Activated CD4-positive, alpha-beta T cell treated with anti-CD3 and anti-CD28 coated beads, Interleukin-2, amount 10 ng/mL, durations not matched to agents 24 days and 14 days (primary cell): ENCODE measurements at places on chromosomes 1 and 21.

DNA sequence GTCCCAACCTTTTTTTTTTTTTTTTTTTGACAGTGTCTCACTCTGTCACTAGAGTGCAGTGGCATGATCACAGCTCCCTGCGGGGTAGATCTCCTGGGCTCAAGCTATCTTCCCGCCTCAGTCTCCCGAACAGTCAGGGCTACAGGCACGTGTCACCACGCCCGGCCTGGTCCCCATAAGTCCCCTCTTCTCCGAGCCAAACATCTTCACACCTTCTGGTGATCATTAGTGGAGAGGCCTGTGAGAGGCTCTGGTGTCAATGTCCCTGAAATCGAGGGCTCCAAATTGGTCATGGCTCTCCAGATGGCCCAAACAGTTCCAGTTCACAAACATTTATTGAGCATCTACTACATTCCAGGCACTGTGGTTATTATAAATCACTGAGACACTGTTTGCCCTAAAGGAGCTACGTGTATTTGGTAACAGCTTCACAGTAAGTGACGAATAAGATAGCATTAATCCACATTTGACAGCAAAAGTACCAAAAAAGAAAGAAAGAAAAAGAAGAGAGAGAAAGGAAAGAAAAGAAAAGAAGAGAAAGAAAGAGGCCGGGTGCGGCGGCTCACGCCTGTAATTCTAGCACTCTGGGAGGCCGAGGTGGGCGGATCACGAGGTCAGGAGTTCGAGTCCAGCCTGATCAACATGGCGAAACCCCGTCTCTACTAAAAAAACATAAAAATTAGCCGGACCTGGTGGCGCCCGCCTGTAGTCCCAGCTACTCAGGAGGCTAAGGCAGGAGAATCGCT, 867 bp upstream of the TIMM17A start:
- DNase-seq = peak; percentile 61

DNA sequence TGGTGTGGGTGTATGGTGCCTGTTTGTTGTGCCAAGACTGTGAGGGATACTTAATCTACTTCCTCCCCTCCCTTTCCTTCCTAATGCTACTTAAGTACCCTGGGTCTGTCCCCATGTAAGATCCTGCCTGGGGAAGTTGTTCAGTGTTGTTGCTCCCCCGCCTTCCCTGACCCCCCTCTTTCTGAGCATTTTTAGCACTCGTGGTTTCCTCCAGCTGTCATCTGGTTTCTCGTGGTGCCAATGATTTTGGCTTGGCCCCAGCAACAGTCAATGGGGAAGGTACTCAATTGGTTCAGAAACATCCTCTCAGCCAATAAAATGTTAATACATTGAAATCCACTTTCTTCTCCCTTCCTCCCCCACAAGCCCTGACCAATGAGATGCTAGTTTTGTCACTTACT, 8.0 kb upstream of the B4GALT3 start:
- peak; percentile 94 for DNase-seq

DNA sequence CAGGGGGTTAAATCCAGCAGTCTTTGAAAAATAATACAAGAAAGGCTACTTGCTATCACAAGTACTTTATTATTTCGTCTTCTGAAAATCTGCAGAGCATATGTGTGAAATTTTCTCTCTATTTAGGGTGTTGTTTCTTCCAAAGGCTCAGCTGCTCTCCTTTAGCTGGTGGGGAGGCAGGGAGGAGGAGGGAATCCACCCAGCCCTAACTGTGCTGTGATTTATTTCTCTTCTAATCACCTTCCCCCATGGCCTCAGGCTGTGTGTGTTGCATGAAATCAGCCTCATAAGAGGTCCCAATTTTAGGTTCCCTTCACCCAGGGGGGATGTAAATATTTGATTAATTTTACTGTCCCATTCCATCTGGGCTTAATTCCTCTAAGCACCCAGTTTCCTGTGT, 77.6 kb upstream of the PGBD5 start:
- no peak for DNase-seq

DNA sequence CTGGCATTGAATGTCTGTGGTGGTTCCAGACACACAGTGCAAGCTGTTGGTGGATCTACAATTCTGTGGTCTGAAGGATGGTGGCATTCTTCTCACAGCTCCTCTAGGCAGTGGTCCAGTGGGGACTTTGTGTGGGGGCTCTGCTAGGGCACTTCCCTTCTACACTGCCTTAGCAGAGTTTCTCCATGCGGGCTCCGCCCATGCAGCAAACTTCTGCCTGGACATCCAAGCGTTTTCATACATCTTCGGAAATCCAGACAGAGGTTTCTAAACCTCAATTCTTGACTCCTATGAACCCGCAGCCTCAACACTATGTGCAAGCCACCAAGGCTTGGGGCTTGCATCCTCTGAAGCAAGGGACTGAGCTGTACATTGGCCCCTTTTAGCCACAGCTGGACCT, 43.0 kb downstream of the RGS18 start:
- no peak for DNase-seq

DNA sequence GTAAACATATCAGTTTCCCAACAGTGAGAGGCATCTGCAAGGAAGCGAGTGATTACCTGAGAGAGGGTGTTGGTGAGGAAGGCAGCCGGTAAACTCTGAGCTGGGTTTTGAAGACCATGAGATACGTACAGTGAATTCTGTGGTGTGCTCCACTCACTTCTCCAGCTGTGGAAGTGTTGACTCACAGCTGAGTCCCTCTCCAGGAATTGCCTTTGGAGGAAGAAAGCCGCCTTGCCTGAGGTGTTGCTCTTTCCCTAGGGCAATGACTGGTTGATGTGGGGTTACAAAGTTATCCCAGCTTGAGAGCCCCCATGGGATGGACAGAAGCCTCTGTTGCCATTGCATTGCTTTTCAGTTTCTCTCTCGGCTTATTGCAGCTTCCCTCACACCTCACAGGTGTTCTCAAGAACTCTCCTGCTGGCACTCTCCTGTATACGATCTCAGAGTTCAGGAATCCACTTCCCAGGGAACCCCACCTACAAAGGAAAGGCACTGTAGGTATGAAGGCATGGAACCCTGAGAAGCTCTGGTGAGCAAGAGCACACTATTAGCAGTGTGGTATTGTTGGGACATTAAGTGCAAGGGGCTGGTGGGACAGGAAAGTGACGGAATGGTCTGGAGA, 10.8 kb downstream of the NHLH1 start:
- DNase-seq = no peak

DNA sequence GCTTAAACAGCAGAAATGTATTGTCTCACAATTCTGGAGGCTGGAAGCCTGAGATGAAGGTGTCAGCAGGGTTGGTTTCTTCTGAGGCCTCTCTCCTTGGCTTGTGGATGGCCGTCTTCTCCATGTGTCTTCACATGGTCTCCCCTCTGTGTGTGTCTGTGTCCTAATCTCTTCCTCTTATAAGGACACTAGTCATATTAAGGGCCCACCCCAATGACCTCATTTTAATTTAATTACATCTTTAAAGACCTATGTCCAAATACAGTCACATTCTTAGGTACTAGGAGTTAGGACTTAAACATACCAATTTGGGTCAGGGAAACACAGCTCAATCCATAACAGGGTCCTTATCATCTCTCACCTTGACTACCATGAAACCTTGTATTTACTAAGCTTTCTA, 14.8 kb upstream of the OLIG2 start:
- no peak for DNase-seq

GRCh38 chr1:182713939-182714338, 29.6 kb upstream of the RGS8 start:
- no peak for DNase-seq

DNA sequence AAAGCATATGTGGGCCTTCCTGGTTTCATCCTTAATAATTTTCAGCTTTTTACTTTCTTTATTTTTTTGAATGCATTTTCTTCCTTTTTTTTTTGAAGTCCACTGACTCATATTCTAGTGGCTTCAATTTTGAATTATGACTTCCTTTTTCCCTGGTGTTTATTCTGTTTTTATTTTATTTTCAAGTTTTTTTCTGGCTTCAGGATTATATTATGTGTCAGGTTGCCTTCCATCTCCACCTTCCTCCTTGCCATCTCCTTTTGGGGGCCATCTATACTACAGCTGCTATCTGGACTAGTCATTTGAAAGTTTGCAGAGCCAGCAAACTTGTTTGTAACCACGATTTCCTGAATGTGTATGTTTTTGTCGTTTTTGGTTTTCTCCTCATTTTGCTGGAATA, 117.6 kb downstream of the LEPR start:
- no peak for DNase-seq

GRCh38 chr1:169112241-169112640, 5.8 kb downstream of the ATP1B1 start:
- no peak for DNase-seq

GRCh38 chr1:181205901-181206300, 117.4 kb downstream of the IER5 start:
- no peak for DNase-seq

- no peak for DNase-seq
Observed at GRCh38 chr21:42112857-42113256, 41.7 kb downstream of the UMODL1 start.

GRCh38 chr1:8551057-8551456, 233.1 kb downstream of the SLC45A1 start:
- DNase-seq = no peak

GRCh38 chr1:118933051-118933781, 54.9 kb downstream of the TBX15 start:
- no peak for DNase-seq

- peak; percentile 49 for DNase-seq
Observed at GRCh38 chr1:198630863-198631262, 8.0 kb upstream of the PTPRC start.

DNA sequence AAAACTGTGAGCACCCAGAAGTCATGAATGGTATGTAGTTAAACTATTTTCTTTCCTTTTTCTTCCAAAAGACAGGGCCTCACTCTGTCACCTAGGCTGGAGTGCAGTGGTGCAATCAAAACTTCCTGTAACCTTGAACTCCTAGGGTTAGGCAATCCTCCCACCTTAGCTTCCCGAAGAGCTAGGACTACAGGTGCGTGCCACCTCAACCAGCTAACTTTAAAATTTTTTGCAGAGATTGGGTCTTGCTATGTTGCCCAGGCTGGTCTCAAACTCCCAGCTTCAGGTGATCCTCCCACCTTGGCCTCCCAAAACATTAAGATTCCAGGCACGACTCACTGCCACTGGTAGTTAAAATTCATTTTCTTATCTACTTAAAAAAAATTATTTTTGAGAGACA, 62.5 kb downstream of the GATAD2B start:
- DNase-seq = no peak

DNA sequence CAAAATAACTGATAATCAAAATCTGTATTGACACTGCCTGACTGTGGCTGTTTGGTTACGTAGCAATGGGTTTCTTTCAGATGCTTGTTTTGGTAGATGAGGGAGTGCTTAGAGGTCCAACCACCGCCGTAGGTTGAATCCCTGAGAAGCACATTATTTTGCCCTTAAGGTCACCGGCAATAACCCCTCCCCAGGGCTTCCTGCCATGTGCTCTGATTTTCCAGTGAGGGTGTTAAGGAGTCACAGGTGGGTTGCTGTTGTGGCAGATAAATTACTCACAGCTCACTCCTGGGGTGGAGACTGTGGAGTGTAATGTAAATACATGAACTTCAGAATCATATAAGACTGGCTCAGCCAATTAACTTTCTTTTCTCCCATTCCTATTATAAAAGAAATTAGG, 81.5 kb upstream of the ZP4 start:
- DNase-seq = no peak

DNA sequence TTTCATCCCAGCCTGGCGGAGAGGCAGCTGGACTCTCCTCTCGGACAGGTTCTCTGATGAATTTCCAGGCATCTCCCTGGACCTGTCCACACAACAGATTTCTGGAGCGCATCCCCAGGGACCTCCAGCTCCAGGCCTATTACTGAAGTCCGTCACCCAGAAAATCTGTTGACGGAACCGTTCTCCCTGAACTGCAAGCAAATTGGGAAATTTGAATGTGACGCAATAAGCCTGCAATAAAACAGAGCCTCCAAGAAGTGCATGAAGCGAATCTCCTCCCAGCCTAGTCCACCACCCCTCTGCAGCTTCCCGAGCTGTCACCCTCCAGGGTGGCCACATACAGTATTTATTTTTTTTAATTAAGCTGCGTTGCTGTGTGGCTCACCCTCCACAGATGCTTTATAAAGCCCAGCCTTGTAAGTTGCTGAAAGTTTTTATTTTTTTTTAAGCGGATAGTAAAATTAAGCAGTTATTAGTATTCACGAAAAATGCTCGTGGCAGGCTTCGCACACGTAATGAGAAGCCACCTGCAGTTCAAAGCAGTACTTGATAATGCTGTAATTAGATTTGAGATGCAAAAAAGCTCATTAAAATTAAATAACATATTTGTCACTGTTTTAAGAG, 173.3 kb downstream of the CAMTA1 start:
- DNase-seq = no peak

DNA sequence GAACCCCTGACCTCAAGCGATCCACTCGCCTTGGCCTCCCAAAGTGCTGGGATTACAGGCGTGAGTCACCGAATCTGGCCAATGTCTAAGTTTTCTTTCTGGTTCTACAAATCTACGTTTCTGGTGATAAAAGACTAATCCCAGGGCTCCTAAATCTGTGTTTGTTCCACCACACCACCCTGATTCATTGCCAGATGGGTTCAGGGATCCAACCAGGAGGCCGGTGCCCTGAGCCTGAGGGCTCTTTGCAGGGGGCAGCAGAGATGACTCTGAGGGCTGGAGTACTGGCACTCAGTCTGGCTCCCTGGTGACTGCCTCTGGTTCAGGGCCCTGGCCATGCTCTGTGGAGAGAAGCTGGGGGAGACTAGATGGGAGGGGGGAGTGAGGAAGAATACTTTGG, 10.5 kb upstream of the OPRD1 start:
- no peak for DNase-seq

GRCh38 chr1:31412732-31413404, at the start of gene SERINC2:
TSS of gene SERINC2 (plus strand) at chr1:31413213. CDS start at chr1:31413266, 53 bp downstream.
- DNase-seq = peak; percentile 68

DNA sequence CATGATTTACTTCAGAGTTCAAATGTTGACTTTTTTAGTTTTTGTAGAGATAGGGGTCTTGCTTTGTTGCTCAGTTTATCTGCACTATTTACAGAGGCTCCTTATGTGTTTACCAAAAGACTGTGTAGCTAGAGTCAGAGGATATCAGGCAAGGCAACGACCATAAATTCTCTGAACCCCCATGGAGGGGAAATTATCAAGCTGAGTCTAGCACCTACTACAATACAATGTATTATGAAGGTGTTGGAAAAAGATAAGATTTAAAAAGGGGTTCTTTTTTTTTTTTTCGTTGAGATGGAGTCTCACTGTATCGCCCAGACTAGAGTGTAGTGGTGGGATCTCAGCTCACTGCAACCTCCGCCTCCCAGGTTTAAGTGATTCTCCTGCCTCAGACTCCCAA, 16.4 kb downstream of the GMEB1 start:
- no peak for DNase-seq

GRCh38 chr21:34582506-34583150, 32.3 kb downstream of the RCAN1 start:
- DNase-seq = no peak

GRCh38 chr1:206663832-206664652, 20.7 kb upstream of the MAPKAPK2 start:
- peak; percentile 92 for DNase-seq
